Adrenal gland (tissue), 19 donors: ENCODE measurements at places on chromosomes 5 and 9.
A peak's percentile ranks its signal among the peaks of the same experiment; 100 is the strongest.

DNA sequence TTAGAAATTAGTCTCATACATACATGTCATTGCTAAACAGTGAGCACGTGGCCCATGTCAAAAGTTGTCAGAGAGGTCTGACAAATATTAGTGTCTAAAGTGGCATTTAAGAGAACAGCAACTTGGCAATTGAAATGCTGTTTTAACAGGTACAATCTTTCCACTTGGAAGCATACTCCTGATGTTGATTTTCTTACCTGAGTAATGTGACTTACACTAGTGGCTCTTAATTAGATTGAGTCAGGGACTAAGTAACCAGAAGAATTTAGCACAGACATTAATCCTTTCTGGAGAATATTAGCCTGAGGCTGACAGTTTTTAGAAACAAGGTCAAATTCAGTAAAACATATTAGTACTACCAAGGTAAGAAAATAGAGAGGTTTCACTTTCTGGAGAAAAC is 357.0 kb upstream of the ZNF608 start:
- DNase-seq: no peak

DNA sequence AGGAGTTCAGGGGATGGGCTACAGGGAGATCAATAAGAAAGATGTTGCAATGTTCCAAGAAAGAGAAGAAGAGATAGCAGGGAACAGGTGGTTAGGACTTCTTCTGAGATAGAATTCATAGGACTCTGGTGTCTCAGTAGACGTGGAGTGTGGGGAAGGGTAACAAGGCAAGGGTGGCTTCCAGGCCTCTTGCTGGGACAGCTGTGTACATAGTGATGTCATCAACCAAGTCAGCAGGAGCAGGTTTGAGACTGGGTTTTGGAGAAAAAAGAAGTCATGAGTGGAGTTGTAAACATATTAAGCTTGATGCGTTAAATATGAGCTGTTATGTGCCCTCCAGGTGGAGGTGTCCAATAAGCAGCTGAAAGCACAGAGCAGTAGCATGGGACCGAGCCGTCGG is 211.8 kb upstream of the RASEF start:
- no peak for DNase-seq

- peak; percentile 17 for DNase-seq
These were observed 32.2 kb downstream of the POLR1E start for GRCh38 chr9:37517923-37518322.

- DNase-seq: no peak
These were observed 165.5 kb downstream of the PIK3R1 start for GRCh38 chr5:68381060-68381459.
